ENCODE measurements at places on chromosomes 7 and 10.

- DNase-seq, result no peak
Measured at GRCh38 chr10:30172673-30173072, 113.3 kb upstream of the JCAD start.

DNA sequence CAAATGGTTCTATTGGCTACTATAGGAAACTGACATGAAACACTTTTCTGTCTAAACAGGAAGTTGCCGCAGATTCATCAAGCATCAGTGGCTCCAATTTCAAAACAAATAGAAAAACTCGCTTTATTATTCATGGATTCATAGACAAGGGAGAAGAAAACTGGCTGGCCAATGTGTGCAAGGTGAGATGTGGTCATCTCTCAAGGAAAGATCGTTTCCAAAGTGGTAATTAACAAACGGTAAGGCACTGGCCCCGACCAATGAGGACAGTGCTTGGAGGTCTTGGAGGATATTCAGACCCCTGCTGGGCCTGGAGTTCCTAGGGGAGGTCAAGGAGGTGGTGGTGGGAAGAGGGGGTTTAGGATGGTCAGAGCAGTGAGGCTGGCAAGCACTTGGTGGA is 2.6 kb downstream of the PNLIP start:
- no peak for DNase-seq

DNA sequence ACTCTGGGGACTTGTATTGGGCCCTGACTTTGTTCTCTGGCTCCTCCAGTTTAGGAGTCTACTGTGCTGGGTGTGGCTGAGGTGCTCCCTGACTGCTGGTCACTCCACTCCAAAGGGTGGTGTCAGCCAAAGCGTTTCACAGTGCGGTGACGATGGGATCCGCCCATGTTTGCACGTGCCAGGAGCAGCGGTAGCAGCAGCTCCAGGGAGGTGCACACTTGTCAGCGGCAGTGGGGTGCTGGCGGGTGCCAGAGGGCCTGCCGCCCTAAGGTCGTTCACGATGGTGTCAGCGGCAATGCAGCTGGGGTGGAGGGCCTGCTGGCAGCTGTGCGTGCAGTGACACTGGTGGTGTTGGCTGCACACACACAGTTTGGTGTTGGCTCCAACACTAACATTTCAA is 268.5 kb upstream of the AKR1E2 start:
- DNase-seq, result no peak

DNA sequence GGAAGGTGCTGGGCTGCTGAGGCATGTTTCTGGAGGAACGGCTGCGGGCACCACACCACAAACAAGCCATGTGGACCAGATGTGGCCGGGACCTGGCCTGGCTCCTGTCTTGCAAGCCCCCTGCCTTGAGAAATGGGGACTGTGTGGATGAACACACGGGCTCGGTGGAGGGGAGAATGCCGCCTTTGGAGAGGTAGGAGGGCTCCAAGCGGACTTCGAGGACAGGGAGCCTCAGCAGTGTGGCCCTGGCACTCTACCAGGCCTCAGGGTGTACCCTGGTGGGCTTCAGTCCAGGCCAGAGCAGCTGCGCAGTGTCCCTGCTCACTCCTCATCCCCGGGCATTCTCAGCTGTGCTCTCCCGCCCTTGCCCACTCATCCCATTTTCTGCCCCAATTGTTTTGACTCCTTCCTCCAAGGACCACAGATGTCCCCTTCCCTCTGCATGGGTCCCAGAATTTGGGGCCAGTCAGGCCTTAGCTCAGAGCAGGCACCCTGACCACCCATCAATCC is 31.5 kb downstream of the PWWP2B start:
- no peak for DNase-seq

DNA sequence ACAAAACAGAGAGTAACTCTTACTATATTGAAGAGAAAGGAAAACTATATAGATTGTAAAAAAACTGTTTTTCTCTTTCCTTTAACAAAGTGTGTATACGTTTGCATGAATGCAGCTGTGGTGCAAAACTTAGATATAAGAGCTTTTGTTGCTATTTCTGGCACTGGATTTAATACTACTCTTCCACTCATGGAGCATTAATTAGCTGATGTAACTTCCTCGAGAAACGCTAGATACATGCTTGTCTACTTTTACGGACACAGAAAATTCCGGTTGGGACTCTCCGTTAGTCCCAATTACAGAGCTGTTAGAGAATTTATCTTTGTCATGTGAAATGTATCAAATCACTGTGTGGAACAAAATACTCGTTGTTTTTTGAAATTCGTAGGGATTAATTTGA is 135.5 kb downstream of the ZNF22 start:
- no peak for DNase-seq

GRCh38 chr7:100602889-100603725 is 944 bp downstream of the PCOLCE start:
- no peak for DNase-seq

- DNase-seq, result no peak
Measured at GRCh38 chr10:127757033-127757432, 20.0 kb downstream of the FOXI2 start.

DNA sequence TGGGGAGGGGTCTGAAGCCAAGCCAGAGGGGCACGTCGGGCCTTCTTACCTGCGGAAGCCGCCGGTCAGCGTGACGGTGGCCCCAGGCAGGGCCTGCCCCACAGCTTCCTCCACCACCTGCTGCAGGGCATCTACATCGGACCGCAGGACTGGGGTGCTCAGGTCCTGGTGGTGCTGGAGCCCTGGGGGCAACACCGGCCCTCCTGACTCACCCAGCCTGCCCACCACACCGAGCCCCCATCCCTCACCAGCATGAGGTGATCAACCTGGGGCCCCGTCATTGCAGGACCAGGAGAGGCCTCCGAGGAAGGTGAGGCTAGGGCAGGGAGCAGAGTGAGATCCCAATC is 8.0 kb downstream of the POLM start:
- no peak for DNase-seq

- no peak for DNase-seq
Measured at GRCh38 chr10:110629680-110630191, 14.4 kb upstream of the RBM20 start.

DNA sequence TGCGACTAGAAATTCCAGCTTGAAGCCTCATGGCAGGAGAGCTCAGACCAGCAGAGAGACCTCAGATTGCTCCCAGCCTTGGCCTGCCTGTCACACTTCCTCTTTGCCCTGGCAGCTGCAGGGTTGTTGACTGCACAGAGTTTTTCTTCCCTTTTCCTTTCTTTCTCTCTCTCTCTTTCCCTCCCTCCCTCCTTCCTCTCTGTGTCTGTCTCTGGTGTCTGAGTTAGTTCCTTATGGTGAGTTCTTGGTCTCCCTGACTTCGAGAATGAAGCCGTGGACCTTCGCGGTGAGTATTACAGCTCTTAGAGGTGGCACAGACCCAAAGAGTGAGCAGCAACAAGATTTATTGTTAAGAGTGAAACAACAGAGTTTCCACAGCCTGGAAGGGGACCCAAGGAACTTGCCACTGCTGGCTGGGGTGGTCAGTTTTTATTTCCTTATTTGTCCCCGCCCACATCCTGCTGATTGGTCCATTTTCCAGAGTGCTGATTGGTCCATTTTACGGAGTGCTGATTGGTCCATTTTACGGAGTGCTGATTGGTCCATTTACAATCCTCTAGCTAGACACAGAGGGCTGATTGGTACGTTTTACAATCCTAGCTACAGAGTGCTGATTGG is 266.3 kb downstream of the RPS24 start:
- no peak for DNase-seq

- DNase-seq, result no peak
Measured at GRCh38 chr7:27438881-27439589, 196.4 kb downstream of the EVX1 start.

Measured in cortex of kidney (tissue), 1 donor.